Urinary bladder (tissue), 4 donors: ENCODE measurements at places on chromosomes 7 and 10.

DNA sequence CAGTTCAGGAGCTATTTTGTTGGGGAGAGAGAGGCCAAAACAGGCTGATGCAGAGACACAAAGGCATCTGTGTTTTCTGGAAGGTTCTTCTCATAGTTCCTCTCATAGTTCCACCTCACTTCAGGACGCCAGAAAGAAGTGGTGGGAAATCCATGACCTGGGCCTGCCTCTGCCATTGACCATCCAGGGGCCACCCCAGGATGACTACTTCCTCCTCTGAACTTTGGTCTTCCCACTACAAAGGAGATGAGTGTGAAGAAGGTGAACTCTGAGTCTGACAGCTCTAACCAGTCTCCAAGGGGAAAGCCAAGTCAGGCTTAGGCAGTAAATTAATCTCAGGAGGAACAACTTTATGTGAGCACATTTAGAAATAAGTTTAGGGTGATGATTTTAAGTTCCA lies 175.8 kb upstream of the TCF7L2 start:
- DNase-seq = no peak

DNA sequence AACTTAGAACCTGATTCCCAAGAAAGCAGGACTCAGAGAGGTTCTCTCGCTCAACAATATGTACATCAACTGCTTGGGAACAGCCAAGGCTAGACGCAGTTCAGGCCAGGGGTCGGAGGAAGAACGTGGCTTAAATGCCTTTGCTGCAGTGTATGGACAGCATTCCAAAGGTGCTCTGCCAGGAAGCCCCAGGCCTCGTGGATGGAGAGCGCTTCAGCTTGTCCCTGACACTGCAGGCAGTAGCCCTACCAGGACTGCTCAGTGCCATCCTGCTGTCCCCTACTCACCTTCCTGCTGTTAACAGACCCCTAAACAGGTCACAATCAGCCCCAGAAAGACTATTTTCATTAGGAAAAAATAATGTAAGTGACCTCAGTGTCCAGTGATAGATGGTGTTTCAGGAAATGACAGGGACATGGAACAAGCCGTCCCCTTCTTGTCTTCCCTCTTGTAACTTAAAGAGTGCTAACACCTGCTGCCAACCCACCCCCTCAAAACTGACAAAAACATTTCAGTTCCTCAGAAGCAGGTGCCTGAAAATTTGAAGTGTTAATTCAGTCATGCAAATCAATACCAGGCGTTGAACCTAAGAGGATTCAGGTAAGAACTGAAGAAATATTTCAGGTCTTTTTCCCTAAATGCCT lies 16.5 kb downstream of the CREB3L2 start:
- no peak for DNase-seq

- DNase-seq = no peak
Measured at GRCh38 chr10:119368991-119369869, 161.9 kb downstream of the GRK5 start.

- no peak for DNase-seq
Measured at GRCh38 chr7:50436133-50436806, 13.9 kb downstream of the FIGNL1 start.

DNA sequence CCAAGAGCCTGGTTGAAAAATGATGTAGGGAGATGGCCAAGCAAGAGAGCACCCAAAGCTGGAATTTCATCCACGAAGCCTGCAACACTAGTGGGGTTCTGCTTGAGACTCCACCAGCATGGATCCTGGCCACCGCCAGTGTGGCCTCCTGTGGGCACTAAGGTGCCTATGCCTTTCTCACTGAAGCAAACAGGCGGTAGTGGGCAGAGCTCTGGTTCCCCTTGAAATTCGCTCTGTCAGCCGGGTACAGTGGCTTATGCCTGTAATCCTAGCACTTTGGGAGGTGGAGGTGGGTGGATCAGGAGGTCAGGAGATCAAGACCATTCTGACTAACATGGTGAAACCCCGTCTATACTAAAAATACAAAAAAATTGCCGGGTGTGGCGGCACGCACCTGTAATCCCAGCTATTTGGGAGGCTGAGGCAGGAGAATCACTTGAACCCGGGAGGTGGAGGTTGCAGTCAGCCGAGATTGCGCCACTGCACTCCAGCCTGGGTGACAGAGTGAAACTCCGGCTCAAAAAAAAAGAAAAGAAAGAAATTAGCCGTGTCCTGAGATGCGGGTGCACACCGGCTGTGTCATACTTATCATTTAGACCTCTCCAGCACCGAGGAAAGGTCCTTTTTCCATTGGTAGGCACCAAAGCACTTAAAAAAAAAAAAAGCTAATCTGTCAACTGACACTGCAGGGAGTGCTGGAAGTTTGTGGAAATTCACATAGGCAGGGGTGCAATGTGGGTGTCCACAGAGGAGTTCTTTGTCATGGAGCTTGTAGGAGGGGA lies 28.3 kb downstream of the CCM2 start:
- DNase-seq = no peak

- no peak for DNase-seq
Measured at GRCh38 chr10:47412869-47413268, 28.8 kb upstream of the ZNF488 start.

- DNase-seq = no peak
Measured at GRCh38 chr7:139784648-139785047, 6.8 kb upstream of the HIPK2 start.

- no peak for DNase-seq
Measured at GRCh38 chr10:35949811-35950211, 307.7 kb upstream of the FZD8 start.

DNA sequence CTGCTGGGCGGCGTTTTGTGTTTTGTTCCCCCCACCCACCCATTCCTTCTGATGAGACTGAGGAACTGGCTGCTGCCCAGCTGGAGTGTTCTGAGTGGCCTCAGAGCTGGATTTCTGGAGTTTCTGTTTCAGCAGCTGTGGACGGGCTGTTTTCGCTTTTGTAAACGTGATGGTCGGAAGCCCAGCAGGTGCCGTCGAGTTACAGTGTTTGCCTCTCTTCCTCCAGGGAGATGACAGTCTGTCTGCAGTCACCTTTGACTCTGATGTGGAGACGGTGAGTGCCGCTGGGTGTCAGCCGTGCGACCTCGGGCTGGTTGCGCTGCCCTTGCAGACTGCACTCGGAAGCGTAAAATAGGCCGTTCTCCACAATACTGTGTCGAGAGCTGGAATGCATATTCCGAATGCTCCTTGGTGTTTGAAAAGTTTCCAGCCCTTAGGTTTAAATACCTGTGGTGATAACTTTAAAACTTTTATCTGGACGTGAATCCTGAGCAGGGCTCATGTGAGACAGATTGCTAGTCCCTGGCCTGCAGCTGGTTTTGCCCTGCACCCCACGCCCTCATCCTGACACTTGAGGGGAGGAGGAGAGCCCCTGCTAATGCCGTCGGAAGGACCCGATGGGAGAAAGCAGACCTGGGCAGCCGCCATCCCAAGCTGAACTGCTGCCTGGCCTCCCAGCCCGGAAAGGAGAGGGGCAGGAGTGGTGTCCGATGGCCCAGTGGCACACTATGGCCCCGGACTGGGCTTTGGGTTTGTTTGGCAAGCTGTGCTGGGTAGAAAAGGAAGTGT lies 8.3 kb downstream of the IQCE start:
- no peak for DNase-seq

GRCh38 chr10:63168821-63169462 lies 35.8 kb downstream of the NRBF2 start:
- DNase-seq = no peak

DNA sequence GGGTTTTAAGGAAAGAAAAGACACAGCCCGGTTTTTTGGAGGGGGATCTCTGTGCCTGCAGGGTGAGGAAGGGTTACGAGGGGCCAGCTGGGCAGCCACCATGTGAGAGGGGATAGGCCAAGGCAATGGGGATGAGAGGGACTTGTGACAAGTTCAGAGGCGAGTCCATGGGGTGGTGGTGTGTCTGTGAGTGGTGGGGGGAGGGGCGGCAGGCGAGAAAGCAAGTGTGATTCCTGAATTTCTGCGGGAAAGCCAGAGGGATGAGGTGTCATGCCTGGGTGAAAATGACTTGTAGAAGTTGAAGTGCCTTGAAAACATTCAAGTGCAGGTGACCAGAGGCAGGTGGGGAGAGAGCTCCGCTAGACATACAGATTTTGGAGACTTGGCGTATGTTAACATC lies 61.0 kb upstream of the RNF32 start:
- DNase-seq = no peak

- DNase-seq = no peak
Measured at GRCh38 chr10:114854906-114855305, 33.3 kb downstream of the FHIP2A start.

DNA sequence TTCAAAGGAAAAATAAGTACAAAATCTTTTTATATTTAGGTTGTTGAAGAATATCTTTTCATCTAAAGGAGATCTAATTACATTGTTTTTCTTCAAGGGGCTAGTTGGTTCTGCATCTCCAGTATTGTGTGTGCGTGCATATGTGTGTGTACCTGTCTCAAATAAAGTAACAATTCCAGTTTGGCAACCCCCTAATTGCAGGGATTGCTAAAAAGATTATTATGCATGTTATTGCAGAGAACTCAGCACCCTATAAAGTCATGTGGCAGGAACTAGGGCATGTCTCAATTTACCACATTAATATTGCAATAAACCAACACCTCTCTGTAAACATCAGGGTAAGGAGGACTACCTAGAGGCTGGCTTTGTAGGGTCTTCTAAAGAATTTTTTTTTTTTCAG lies 37.0 kb downstream of the MRPS33 start:
- no peak for DNase-seq

DNA sequence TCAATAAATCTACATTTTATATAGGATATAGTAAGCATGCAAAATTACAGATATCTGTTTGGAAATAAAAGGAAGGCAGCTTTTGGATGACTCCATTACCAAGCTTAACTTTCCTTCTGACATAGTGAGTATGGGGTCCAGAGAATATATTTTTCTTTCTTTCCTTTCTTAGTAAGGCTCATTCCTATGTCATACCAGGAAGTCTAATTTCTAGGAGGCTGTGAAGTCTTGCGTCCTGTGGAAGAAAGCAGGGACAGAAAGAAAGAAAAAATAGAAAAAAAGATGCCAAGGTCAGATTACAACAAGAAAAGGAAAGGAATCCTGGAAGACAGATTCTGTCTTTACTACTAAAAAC lies 36.3 kb downstream of the AKR1C8 start:
- no peak for DNase-seq

DNA sequence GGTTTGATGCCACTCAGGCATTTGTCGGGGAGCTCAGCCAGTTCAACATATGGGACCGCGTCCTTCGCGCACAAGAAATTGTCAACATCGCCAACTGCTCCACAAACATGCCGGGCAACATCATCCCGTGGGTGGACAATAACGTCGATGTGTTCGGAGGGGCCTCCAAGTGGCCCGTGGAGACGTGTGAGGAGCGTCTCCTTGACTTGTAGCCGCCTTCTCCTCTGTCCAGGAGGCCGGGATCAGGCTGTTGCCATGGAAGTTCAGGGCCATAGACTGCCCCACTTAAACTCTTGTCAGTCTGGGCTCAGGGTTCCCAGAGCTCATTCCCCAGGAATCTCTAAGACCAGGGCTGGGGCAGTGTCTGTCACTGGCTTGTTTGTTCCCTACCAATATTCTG lies 11.3 kb downstream of the NPTX2 start:
- DNase-seq = no peak

DNA sequence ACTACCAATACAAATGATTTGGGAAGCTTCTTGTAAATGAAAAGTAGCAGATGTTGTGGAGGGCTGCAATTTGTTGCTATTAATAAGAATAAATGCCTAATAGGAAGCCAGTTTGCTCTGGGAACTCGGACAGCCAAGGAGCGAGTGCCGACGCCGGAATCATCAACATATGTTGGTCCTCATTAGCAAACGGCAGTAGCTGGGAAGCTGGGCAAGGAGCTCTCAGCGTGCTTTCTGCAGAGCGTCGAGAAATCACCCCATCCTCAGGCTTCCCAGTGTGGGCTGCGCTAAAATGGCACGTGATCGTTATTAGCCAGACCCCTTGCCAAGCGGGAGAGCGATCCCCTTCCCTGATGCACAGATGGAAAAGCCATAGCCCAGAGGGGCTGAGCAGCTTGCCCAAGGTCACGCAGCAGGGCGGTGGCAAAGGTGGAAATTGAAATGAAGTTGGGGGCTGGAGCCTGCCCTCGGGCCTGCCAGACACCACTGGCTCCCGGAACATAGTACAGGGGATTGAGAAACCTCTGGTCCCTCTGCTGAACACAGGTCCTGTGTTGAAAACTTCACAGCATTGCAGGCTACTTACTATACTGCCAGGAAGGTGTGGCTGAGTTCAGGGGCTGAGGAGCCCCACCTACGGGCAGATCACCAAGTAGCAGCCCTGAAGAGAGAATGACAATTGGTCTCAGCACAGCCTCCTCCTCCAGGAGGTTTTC lies 326.9 kb downstream of the PLXNA4 start:
- no peak for DNase-seq

DNA sequence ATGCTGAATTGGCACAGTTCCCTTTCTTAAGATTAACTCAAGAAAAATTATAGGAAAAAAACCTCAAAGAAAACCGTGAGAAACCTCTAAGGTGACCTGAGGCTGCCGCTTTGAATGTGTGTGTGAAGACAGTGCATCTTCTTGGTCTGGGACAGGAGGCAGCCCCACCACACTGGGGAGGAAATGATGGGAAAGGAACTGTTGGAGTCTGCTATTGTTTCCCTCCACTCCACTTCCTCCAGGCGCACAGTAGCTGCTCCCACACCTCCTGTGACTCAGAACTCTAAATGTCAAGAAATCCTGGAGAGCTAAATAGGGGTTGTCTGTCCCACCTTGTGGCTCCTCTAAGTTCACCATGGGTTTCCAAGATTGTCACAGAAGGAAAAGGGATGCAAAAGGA lies 179.4 kb downstream of the PDE1C start:
- no peak for DNase-seq

- DNase-seq = no peak
Measured at GRCh38 chr7:146645383-146645976, 528.9 kb downstream of the CNTNAP2 start.

DNA sequence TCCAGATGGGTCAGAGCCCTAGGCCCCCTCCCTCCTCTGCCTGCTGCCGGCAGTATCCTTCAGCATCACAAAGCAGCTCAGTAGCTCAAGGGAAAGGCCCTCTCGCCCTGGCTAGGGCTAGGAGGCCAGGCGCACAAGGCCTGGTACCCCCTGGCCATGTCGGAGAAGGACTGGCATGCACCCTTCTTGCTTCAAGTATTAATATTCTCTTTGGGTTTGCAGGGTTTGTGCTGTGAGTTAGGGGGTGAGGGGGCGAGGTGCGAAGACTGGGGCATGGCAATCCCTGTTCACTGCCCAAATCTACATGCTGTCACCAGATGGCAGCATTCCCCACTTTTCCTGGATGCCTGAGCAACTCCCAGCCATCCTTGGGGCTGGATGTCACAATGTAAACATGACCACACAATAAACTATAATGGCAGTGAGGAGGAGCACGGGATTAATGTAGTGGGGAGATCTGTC lies 105.2 kb downstream of the NEURL1 start:
- DNase-seq = no peak

- DNase-seq = no peak
Measured at GRCh38 chr7:38756521-38756920, 125.3 kb upstream of the AMPH start.

DNA sequence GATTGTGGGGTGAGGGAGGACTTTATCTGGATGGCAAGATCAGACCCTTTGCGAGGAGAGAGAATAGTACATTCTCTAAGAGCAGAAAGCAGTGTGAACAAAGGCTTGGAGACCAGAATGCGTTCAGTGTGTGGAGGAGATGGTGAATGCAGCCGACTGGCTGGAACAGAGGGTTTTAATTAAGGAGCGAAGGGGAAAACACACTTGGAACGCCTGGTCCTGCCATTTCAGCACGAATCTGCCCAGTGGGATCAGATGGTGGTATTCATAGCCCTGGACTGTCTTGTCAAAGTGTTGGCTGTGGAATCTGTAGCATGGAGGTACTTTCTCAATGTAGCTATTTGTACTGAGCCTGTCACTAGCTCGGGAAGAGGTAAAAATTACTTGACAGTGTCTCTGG lies 260.9 kb downstream of the SLC25A13 start:
- no peak for DNase-seq
